ENCODE measurements at places on chromosomes 11 and 22.

DNA sequence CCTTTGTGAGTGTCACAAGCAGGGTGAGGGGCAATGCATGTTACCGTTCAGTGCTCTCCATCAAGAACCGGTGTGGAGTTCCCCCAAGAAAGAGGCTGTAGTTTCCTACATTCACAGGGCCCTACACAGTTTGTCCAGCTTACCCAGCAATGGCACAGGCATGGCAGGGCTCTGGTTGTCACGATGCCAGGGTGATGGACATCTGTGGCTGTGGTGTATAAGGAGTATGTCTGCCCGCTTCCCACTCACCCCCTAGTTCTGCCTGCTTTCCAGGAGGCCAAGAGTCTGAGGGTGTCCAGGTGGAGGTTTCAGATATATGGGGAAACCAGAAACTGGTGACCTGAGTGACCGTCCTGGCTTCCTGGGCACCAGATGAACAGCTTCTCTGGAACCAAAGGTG lies 116.1 kb downstream of the PKNOX2 start:
- DNase-seq: no peak

DNA sequence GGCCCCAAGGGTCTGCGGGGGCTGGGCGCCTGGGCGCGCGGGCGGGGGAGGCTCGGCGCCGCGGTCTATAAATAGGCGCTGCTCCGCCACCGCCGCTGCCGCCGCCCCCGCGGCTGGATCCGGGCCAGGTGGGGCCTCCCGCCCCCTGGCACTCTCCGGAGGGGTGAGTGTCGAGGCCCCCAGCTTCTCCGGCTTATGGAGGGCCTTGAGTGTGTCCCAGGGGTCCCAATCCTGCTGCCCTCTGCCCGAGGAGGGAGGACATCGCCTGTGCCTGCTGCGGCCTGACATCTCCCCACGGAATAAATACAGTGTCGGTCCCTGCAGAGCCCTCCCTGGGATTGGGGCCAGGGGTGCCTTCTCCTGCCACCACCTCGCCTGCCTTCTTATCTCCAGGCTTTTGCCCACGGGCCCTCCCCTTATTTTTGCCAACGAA lies 4.3 kb upstream of the GP1BB start:
- no peak for DNase-seq

DNA sequence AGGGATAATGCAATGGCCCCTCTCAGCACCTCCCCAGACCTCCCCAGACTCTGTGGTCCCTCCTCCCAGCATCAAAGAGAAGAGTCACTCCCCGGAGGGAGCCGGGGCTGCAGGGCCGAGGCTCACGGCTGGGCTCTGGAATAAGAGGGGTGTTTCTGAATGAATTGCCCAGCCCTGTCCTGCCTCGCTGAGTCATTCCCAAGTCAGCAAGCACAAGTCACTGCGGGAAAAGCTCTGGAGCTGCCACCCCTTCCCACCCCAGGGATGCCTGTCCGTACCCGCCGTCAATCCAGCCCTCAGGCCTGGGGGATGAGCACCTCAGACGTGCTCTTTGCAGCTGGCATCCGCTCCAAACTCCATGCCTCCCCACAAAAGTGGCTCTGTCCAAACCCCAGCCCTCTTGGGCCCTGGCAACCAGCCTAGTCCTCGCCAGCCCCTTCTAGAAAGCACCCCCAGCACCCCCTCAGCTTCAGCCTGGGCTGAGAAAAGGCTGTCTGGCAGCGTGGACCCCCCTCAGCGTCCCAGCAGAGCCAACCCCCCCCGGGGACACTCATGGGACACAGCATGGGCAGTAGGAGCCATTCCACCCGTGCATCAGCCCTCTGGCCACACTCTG lies 22.7 kb downstream of the CELSR1 start:
- DNase-seq: no peak

DNA sequence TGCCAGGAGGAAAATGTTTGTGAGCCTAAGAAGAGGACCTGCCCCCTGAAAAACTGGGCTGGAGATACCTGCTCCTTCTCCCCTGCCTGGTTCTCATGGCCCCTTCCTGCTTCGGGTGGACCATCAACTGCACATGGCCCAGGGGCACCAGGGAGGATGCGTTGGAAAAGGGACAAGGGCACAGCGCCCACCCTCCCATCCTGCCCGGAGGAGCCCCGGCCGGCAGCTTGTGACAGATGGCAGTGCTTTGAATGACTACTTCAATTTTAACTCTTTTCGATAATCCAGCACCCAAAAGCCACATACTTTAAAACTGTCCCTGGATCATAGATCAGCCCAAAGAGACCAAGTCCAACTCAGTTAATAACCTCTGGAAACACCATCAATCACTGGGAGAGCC lies 135.8 kb upstream of the NECTIN1 start:
- DNase-seq: no peak
